ENCODE measurements at places on chromosomes 13 and 19. TPM values are rescaled to one million over a fixed set of nuclear protein-coding genes. Genes with fewer than 3 reads are reported as not detected.

DNA sequence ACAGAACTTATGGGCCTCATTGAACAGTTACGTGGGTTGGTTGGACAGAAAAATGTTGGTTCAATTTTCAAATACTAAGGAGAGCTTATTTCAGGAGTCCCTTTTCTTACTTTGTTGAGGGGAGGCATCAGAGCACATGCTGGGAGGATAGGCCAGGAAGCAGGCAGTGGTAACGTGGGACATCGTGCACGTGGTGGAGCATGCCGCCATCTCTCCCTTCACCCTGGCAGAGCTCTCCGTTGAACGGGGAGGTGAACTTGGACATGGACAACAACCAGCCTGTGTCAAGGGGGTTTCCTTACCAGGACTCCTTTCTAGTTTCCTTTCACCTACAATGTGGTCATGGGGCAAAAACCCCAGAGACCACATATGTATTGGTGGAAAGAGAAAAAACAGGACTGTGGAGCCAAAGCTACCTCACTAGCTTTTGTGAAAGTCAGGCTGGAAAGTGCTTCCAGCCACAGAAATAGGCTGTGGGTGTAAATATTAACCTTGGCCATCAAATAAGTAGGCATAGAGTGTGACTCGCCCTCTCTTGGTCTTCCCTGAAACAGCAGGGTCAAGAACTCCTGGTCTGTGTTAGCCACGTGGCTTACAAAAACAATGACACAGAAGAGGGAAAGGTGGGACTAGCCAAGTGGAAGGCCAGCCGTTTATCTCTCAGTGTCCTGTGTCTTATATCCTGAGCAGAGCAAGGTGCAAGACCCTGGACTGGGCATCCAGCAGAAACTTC, 14.4 kb downstream of the MICOS13 start:
- no peaks in the 10 kb centered on the region for H3K27me3 ChIP-seq
- no peak overlapping the region for H3K4me3 ChIP-seq
- no peak for DNase-seq
- peaks cover 69% of the 10 kb centered on the region for H3K36me3 ChIP-seq
- H3K4me1 ChIP-seq, result no peaks in the 10 kb centered on the region

DNA sequence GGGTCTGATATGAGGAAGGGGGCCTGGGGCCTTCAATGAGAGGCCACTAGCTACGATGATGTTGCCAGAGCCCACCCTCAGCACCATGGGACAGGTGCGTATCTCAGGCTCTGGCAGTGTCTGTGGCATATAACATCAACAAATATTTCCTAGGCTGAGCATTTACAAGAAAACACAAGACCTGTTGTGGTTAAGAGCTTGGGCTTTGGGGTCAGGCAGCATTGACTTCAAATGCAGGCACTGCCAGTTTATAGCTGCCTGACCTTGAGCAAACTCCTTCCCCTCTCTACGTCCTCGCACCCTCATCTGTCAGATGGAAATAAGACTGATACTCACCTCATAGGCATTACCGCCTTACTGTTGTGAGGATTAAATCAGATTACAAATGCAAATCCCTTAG, 156.0 kb downstream of the KATNAL1 start:
- no peak for DNase-seq
- H3K27me3 ChIP-seq, result no peaks in the 10 kb centered on the region
- no peak overlapping the region for H3K27ac ChIP-seq
- no peaks in the 10 kb centered on the region for H3K36me3 ChIP-seq
- peaks cover 71% of the 10 kb centered on the region for H3K4me1 ChIP-seq

GRCh38 chr13:114225610-114226009, 9.1 kb upstream of the CDC16 start:
- no peak for DNase-seq
- peaks cover 53% of the 10 kb centered on the region for H3K4me1 ChIP-seq
- H3K27me3 ChIP-seq, result no peaks in the 10 kb centered on the region
- H3K36me3 ChIP-seq, result no peaks in the 10 kb centered on the region
- no peak overlapping the region for H3K4me3 ChIP-seq

DNA sequence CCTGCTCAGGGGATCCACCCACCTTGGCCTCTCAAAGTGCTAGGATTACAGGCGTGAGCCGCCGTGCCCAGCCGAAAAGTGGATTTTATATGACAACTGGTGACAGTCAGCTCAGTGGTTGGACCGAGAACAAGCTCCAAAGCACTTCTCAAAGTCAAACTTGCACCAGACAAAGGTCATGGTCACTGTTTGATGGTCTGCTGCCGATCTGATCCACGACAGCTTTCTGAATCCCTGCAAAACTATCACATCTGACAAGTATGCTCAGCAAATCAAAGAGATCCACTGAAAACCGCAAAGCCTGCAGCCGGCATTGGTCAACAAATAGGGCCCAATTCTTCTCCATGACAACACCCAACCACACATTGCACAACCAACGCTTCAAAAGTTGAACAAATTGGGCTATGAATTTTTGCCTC, 21.6 kb upstream of the NAA16 start:
- no peaks in the 10 kb centered on the region for H3K36me3 ChIP-seq
- DNase-seq, result no peak
- no peak overlapping the region for H3K27ac ChIP-seq
- H3K4me3 ChIP-seq, result no peak overlapping the region

GRCh38 chr13:34046457-34046856, 228.5 kb downstream of the RFC3 start:
- no peak for DNase-seq
- no peak overlapping the region for H3K4me3 ChIP-seq

- H3K27me3 ChIP-seq, result no peaks in the 10 kb centered on the region
- peaks cover 9% of the 10 kb centered on the region for H3K36me3 ChIP-seq
- H3K4me3 ChIP-seq, result no peak overlapping the region
These were observed 11.3 kb upstream of the PLA2G4C start for GRCh38 chr19:48121909-48122371.

- peaks cover 8% of the 10 kb centered on the region for H3K27me3 ChIP-seq
- no peaks in the 10 kb centered on the region for H3K4me1 ChIP-seq
- H3K36me3 ChIP-seq, result no peaks in the 10 kb centered on the region
- no peak overlapping the region for H3K4me3 ChIP-seq
These were observed 2.7 kb downstream of the DACH1 start for GRCh38 chr13:71864094-71864985.

DNA sequence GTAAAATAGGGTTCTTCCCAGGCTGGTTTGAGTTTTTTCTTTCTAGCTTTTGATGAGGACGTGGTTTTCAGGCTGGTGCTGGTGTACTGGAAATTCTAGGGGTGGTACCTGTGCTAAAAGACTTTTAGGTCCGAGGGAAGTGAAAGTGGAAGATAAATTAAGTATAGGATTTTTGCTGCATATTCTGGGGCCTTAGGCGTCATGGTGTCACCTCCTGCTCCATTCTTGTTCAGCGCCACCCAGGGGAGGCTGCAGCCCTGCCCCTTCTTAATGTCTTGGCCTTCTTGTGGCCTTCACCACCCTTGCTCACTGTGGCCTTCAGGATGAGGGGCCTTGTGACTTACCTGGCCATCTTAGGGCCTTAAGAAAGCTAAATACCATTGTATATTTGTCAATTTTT, 12.4 kb downstream of the ZNF552 start:
- H3K36me3 ChIP-seq, result no peaks in the 10 kb centered on the region
- H3K27me3 ChIP-seq, result no peaks in the 10 kb centered on the region
- H3K4me3 ChIP-seq, result no peak overlapping the region
- no peak overlapping the region for H3K27ac ChIP-seq
- H3K4me1 ChIP-seq, result no peaks in the 10 kb centered on the region
- no peak for DNase-seq

GRCh38 chr19:10412257-10412977, 7.9 kb upstream of the PDE4A start:
- H3K36me3 ChIP-seq, result no peaks in the 10 kb centered on the region
- no peak overlapping the region for H3K4me3 ChIP-seq
- peaks cover 41% of the 10 kb centered on the region for H3K4me1 ChIP-seq
- DNase-seq, result no peak
- peak overlapping the region; percentile 76 for H3K27ac ChIP-seq

DNA sequence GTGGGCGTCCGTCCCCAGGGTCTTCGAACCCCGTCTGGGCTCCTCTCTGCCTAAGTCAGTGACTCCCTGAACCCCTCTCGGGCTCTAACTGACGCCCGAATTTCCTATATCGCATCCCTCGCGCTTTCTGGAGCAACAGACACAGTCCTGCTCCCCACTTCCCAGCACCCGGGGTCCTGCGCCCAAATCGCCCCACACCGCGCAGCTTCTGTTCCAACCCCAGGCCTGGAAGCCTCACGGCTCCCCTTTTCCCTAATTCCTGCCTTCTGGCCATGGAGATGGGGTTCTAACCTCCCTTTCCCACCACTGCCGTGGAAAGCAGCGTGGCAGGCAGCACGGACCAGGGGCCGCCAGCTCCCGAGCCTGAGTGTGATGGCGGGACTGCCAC, 1.6 kb upstream of the GRTP1 start:
- H3K27me3 ChIP-seq, result no peaks in the 10 kb centered on the region
- H3K4me3 ChIP-seq, result no peak overlapping the region
- no peak overlapping the region for H3K27ac ChIP-seq
- no peak for DNase-seq

The CFD gene
- total RNA-seq, result 0.89 TPM

The ZNF471 gene
- total RNA-seq, result 1.1 TPM
